Thymus (tissue), 14 donors: ENCODE measurements at places on chromosomes 13 and 19.

DNA sequence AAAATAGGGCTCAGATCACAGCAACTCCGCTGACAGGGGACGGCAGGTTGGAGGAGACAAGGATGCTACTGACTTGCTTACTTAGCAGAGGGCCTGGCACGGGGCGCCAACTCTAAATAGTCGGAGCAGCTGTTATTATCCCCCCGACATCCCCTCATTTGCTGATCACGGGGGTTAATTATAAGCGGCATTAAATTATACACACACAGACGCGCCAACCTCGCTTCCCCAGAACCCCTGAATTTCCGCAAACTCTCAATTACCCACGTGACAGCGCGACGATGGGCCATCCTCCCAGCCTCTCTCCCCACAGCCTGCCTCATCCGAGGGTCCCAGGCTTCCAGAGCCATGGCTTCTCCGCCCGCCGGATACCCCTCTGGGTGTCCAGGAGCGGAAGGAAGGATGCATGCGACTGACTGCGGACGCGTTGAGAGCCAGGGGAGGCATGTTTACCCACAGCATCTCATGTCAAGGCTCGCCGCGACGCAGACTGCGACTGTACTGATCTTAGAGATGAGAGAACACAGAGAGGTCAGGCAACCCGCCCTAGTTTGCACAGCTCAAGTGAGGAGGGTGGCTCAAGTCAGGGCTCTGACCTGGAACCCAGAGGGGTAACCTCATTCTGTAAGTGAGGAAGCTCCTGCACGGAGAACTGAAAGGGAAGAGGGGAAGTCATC lies 5.7 kb downstream of the PTPRS start:
- peaks cover 64% of the 10 kb centered on the region for H3K27me3 ChIP-seq
- H3K36me3 ChIP-seq = no peaks in the 10 kb centered on the region
- H3K4me1 ChIP-seq = peaks cover 3% of the 10 kb centered on the region
- no peak overlapping the region for H3K27ac ChIP-seq
- H3K4me3 ChIP-seq = no peak overlapping the region

DNA sequence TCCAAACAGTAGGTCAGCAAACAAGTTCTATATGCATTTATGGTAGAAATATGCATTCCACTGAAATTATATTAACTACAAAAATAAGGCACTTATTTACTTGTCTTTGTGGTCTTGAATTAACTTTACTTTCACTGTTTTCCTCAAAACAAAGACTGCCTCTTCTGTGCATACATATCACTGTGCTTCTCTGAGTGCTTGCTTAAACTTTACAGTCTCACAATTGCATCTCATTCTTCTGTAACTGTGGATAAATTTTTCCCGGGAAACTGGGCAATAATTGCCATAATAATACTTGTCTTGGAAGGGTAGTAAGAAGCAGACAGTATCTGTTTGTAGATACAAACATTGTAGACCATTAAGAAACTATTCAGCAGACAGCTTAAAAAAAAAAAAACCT lies 38.4 kb downstream of the EFNB2 start:
- peaks cover 24% of the 10 kb centered on the region for H3K36me3 ChIP-seq
- H3K27ac ChIP-seq = no peak overlapping the region
- H3K4me3 ChIP-seq = no peak overlapping the region
- DNase-seq = no peak

GRCh38 chr19:1861599-1862031 lies 1.8 kb downstream of the KLF16 start:
- H3K4me3 ChIP-seq = no peak overlapping the region
- H3K27me3 ChIP-seq = peaks cover 20% of the 10 kb centered on the region
- no peak for DNase-seq
- no peak overlapping the region for H3K27ac ChIP-seq

DNA sequence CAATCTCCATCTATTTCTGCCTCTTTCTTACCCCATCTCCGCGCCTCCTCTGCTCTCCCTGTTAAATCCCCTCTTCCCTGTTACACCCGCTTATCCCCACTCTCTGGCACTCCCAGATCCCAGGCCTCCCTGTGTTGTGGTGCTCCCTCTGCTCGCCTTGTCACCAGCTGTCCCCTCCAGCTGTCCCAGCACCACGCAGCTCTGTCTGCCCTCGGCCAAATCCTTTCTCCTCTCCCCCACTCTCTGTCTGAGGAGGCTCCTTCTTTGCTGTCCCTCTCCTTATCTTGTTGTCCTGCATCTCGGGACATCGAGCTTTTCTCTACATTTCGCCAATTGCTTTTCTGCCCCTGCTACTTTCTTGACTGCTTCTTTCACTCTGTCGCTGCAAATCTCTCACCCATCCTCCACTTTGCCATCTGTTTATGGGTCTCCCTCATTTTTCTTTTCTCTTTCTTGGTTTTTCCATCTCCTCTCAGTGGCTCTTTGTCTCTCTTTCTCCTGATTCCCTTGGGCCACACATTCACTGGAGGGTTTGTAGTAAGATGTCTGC lies 941 bp downstream of the ZNF160 start:
- DNase-seq = no peak
- peak overlapping the region; percentile 95 for H3K27ac ChIP-seq
- H3K27me3 ChIP-seq = no peaks in the 10 kb centered on the region
- H3K4me1 ChIP-seq = peaks cover 17% of the 10 kb centered on the region
- no peaks in the 10 kb centered on the region for H3K36me3 ChIP-seq

DNA sequence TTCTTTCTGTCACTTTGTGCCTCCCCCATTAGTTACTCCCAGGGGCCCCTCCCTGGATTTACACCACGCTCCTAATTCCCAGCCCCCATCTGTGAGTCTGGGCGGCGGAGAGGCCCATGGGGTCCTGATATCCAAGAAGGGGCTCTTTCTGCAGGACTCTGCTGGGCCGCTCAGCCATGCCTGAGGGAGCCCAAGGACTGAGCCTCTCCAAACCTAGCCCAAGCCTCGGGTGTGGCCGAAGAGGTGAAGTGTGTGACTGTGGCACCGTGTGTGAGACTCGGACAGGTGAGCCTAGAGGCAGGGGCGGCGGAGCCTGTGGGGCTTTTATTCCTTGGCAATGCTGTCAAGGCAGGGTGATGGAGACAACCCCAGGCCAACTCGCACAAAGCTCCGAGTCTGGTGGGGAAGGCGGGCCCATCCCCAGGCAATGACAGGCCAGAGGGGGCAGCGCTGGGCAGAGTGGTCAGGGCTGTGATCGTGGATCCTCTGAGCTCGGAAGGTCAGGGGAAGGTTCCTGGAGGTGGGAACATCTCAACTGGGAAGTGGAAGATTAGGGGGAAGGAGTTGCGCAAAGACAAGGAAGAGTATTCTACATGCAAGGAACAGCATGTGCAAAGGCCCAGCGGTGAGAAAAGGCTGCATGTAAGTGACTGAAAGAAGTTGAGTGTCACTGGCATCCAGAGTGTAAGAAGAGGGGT lies 1.6 kb downstream of the PLEKHG2 start:
- DNase-seq = no peak
- peaks cover 41% of the 10 kb centered on the region for H3K36me3 ChIP-seq
- H3K4me3 ChIP-seq = peak overlapping the region; percentile 99
- H3K27me3 ChIP-seq = no peaks in the 10 kb centered on the region
- H3K4me1 ChIP-seq = peaks cover 40% of the 10 kb centered on the region
- H3K27ac ChIP-seq = peak overlapping the region; percentile 97

DNA sequence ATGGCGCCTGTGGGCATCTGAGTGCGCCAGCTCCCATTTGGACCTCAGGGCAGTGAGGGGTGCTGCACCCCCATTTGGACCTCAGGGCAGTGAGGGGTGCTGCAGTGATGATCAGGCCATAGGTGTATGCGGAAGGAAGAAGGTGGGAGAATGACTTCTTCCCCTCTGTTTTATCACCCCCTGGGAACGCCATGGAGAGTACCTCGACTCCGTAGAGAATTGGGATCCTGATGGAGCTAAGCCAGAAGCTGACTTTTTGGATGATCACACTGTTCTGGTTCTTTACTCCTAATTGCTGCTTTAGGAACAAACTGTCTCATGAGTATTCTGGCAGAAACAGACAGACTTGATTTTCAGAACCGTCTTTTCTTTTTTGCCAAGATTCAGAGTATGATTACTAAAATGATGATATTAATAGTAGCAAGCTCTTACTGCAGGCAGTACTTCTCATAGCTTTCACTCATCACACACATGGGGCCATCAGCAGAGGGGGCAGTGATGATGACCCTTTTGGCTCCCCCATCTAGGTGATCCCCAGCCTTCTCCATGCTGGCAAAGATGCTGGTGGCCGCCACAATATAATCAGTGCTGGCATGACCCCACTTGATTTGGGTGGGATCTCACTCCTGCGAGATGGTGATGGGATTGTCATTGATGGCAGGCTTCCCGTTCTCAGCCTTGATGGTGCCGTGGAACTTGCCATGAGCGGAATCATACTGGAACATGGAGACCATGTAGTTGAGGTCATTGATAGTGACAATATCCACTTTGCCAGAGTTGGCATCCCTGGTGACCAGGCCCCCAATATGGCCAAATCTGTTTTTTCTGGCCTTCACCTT lies 10.3 kb upstream of the UBAC2 start:
- H3K27ac ChIP-seq = no peak overlapping the region
- no peak for DNase-seq
- H3K4me3 ChIP-seq = no peak overlapping the region
- H3K36me3 ChIP-seq = no peaks in the 10 kb centered on the region
- H3K27me3 ChIP-seq = no peaks in the 10 kb centered on the region

- H3K4me3 ChIP-seq = no peak overlapping the region
- H3K27ac ChIP-seq = no peak overlapping the region
- H3K4me1 ChIP-seq = no peaks in the 10 kb centered on the region
Measured at GRCh38 chr13:109400624-109401257, 385.6 kb downstream of the IRS2 start.

DNA sequence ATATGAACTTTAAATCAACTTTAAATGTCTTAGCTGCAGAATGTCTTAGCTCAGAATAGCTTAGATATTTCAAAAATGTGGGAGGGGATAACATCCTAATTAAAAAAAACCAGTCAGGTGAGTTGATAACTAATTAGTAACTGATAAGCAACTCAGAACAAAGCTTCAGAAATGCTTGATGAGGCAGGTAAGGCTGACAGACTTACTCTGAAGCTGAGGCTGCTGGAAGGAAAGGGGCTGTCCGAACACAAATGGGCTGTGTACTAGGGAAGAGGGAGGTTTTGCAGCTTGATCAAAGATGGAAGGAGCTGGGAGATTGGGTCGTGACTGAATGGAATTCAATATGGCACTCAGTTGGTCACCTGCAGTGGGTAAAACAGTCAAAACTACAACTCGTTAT lies 91.2 kb upstream of the FBXL3 start:
- H3K27ac ChIP-seq = no peak overlapping the region
- H3K4me1 ChIP-seq = no peaks in the 10 kb centered on the region
- H3K36me3 ChIP-seq = peaks cover 34% of the 10 kb centered on the region
- no peak for DNase-seq

GRCh38 chr13:46797501-46798237 lies 708 bp upstream of the ESD start:
- H3K27me3 ChIP-seq = no peaks in the 10 kb centered on the region
- DNase-seq = no peak
- H3K4me3 ChIP-seq = peak overlapping the region; percentile 92

DNA sequence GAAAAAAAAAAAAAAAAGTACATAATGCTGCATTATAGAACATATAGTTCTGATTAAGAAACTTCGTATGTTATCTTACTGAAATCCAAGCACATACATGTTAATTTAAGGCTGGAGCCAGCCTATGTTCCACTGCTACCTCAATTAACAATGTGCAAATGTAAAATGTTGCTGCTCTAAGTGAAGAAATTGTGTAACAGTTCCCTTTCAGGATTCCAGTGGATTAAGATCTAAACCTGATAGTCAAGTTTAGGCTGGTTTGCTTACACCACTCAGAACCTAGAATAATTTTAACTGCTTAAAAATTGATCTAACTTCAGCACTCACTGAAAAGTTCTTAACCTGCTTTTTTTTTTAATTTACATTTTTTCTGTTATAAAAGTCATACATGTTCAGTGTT lies 4.2 kb downstream of the VPS36 start:
- H3K27ac ChIP-seq = no peak overlapping the region
- peaks cover 14% of the 10 kb centered on the region for H3K4me1 ChIP-seq
- no peaks in the 10 kb centered on the region for H3K27me3 ChIP-seq
- no peak overlapping the region for H3K4me3 ChIP-seq

- H3K36me3 ChIP-seq = no peaks in the 10 kb centered on the region
- peaks cover 12% of the 10 kb centered on the region for H3K27me3 ChIP-seq
- no peak for DNase-seq
Measured at GRCh38 chr19:2546128-2547032, 70.5 kb downstream of the GADD45B start.

- peaks cover 5% of the 10 kb centered on the region for H3K4me1 ChIP-seq
- H3K27ac ChIP-seq = peak within 1 kb of the TSS; percentile 91
- no peaks in the 10 kb centered on the region for H3K36me3 ChIP-seq
- peak within 1 kb of the TSS; percentile 87 for H3K4me3 ChIP-seq
Measured at GRCh38 chr19:53192771-53193534, at the start of gene ZNF665. Gene ZNF665, minus strand, starts transcription at chr19:53193358. Its CDS starts 10,460 bp downstream, at chr19:53182898.

GRCh38 chr19:33621811-33622504 lies at the start of gene CHST8:
Gene CHST8, plus strand, starts transcription at chr19:33621953. Its CDS starts 67,309 bp downstream, at chr19:33689262.
- no peak for DNase-seq
- no peaks in the 10 kb centered on the region for H3K4me1 ChIP-seq
- H3K4me3 ChIP-seq = no peak within 1 kb of the TSS
- no peaks in the 10 kb centered on the region for H3K36me3 ChIP-seq
- H3K27ac ChIP-seq = no peak within 1 kb of the TSS

DNA sequence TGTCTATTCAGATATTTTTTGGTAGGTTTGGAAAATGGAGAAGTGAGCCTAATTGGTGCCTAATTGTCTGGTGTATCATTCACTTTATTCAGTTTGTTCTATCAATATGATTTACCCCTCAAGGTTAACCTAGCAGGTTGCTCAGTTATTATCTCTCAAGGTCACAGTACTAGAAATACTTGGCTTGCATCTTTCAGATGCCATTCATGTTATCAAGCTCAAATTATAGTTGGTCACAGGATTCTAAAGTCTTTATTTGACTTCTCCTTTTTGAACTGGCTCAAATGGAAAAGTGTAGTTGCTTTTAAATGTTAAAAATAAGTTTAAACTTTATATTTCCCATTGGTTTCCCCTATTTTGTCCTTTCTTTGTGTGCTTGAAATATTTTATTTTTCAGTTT lies 2.6 kb downstream of the KCNRG start:
- H3K27me3 ChIP-seq = no peaks in the 10 kb centered on the region
- H3K4me3 ChIP-seq = no peak overlapping the region
- no peaks in the 10 kb centered on the region for H3K4me1 ChIP-seq

DNA sequence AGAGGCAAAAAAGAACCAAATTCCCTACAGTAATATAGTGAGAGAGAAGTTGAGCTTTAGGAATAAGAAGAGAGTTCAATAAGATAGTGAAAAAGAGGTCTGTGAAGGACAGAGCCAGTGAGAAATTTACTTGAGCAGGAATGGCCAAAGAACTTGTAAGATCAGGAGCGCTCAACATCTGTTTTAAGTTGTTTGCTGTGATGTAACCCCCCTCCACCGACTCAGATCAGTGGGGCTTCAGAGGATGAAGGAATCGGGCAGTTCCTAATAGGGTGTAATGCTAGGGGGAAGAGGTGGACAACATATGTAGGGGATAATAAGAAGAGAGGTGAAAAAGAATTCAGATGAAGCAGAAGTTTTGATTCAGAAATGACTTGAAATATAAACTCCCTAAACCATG lies 85.3 kb upstream of the FNDC3A start:
- no peak overlapping the region for H3K27ac ChIP-seq
- H3K4me1 ChIP-seq = peaks cover 2% of the 10 kb centered on the region
- H3K4me3 ChIP-seq = no peak overlapping the region
- no peaks in the 10 kb centered on the region for H3K36me3 ChIP-seq
- no peaks in the 10 kb centered on the region for H3K27me3 ChIP-seq
